ENCODE measurements at places on chromosomes 4 and X.

- DNase-seq, result no peak
Measured at GRCh38 chr4:80454040-80454439, 118.5 kb downstream of the CFAP299 start.

DNA sequence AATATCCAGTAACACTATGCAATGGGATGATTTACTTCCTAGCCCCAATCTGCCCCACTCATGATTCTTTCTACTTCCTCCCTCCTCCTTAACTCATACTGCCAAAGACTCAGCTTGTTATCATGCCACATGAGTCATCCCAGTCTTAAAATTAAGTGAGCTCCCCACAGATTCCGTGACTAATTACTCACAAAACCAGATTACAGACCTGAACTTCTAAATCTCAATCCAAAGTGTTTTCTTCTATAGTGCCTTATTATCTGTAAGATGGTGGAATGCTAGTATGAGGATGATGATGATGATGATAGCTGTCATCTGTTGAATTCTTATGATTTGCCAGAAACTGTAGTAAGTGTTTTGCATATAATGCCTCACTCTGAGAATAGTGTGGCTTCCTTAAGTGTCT lies 27.7 kb upstream of the GPC3 start:
- DNase-seq, result no peak

DNA sequence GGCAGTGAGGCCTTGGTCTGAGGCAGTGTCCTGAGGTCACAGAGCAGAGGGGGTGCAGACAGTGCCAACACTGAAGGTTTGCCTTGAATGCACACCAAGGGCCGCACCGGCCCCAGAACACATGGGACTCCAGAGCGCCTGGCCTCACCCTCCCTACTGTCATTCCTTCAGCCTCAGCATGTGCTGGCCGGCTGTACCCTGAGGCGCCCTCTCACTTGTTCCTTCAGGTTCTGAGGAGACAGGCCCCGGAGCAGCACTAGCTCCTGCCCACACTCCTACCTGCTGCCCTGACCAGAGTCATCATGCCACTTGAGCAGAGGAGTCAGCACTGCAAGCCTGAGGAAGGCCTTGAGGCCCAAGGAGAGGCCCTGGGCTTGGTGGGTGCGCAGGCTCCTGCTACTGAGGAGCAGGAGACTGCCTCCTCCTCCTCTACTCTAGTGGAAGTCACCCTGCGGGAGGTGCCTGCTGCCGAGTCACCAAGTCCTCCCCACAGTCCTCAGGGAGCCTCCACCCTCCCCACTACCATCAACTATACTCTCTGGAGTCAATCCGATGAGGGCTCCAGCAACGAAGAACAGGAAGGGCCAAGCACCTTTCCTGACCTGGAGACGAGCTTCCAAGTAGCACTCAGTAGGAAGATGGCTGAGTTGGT lies 2.4 kb downstream of the MAGEA12 start:
- DNase-seq, result no peak

- no peak for DNase-seq
Measured at GRCh38 chr4:7160951-7161440, 31.3 kb upstream of the SORCS2 start.

DNA sequence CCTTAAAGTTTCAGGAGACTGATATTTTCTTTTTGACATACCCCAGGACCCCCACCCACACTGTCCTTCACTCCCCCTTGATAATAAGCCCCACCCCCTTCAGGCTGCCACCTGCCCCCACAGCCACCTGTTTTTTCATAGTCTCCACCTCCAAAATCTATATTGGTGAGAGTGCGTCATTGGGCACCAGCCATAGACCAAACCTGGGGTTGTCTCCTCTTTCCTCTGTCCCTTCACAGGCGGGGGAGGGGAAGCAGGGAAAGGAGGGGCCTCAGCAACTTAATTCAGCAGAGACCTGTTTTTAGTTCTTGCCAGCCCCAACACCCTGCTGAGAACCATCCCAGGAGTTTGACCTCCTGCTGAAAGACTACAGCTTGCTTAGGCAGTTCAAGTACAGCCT lies 1.1 kb downstream of the ARHGAP36 start:
- no peak for DNase-seq

GRCh38 chr4:145769450-145770037 lies 89.6 kb downstream of the C4orf51 start:
- no peak for DNase-seq

GRCh38 chr4:147388018-147388417 lies 92.9 kb upstream of the EDNRA start:
- DNase-seq, result no peak

- DNase-seq, result no peak
Measured at GRCh38 chr4:53902786-53903185, 161.6 kb downstream of the CHIC2 start.

DNA sequence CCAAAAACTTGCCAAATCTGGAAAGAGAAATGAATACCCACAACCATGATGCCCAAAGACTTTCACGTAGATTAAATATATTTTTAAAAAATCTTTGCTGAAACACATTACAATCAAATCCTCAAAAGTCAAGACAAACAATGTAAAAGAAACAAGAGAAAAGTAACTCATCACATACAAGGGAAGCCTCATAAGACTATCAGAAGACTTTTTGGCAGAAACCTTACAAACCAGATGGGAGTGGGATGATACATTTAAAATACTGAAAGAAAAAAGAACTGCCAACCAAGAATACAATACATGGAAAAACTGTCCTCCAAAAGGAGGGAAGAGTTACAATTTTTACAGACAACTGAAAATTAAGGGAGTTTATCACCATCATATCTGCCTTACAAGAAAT lies 319.0 kb upstream of the INTU start:
- DNase-seq, result no peak

GRCh38 chr4:14848229-14848628 lies 154.1 kb upstream of the CPEB2 start:
- no peak for DNase-seq

DNA sequence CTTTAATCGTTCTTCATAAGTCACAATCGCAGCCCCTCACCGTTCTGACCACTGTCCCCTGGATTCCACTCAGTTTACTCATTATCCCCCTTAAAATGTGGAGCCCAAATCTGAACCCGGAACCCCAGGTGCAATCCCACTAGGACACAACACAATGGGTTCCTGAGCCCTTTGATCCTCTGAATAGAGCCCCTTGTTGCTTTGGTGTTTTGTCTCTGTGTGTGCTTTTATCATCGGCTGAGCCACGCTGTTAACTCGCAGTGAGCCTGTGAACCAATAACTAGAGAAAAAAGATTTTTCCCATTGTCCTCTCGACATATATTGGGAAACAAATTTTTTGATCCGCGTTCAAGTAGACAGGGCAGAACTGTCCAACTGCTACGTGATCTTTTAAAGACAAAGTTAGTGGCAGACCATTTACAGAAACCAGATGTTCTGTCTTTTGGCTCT lies 617 bp upstream of the PDHA1 start:
- no peak for DNase-seq

- no peak for DNase-seq
Measured at GRCh38 chr4:47784222-47784621, 53.6 kb downstream of the CORIN start.

DNA sequence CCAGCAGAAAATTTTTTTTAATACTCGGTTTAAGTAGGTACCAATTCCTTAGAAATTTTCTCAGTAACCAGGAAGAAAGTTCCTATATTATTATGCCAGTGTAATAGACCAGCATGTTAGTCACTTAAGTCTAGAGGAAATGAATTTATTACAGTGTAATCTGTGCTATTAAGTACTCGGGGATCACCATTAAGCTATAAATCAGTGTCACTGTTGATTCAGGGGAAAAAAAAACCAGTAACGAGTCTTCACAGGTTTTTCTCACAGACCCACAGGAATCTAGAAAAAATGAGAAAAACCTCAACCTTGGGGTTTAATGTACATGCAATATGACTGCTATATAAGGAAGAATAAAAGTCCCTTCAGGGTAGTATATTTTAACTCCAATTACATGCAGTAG lies 138.3 kb upstream of the IL1RAPL2 start:
- DNase-seq, result no peak

GRCh38 chr4:30601070-30601865 lies 118.9 kb upstream of the PCDH7 start:
- DNase-seq, result no peak

DNA sequence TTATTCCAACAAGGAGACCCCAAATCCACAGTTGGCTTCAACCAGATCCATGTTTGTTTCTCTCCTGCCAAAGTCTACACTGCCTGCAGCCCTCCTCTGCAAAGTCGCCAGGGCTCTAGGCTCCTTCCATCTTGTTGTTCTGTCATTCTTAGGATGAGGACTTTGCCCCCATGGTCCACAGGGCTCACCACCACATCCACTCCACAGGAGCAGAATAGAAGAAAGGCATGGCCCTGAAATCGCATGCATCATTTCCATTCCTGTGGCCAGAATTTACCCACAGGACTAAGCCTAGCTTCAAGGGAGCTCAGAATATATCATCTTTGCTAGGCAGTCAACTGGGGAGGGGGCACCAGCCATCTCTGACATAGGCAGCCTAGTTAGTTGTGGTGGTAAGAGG lies 254.7 kb downstream of the FBXW7 start:
- no peak for DNase-seq

DNA sequence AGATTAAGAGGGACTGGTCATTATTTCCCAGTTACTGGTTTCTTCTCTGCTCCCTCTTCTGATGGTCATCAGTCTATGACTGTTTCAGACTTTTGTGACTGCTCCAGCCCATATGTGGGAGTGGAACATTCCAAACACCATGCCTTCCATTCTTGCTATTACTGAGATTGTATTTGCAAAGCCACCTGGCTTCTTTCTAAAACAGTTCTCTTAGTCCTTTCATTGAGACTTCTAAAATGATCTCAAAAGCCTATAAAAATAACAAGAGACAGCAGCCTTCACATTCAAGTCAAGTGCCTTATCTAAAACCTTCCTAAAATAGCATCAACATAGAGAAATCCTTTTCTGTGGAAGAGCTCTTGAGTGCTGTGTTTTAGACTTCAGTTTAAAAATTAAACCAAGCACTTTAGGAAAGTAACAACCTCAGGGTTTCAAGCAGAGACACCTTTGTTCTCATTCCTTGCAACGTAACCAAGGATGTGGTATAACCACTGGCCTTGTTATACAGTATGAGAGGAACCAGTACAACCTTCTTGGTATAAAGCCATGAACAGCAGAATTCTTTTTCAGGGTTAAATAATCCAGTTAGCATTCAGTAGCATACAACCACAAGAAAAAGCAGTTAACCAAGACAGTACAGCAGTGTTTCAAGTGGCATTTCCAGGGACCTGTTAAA lies 97.1 kb downstream of the NFKB1 start:
- no peak for DNase-seq

GRCh38 chr4:48937033-48937432 lies 30.5 kb upstream of the OCIAD2 start:
- DNase-seq, result no peak

- DNase-seq, result no peak
Measured at GRCh38 chr4:187618701-187619281, 376.8 kb upstream of the ZFP42 start.

DNA sequence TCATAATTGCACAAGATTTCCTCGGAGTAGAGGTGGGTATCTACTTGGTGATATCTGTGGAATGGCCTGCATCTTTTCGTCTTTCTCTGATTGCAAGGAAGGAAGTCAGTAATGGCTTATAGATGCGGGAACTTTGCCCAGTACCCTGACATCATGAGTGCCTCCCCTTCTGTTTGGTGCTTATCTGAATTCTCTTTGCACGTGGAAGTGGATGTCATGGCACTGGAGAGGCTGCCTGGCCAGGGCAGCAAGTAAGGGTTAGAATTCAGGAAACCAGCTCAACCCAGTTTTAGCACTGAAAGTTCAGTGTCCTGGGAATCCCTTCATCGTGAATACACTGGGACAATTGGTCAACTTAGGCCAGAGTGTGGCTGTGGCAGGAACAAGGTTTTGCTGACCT lies 83.5 kb upstream of the RAPGEF2 start:
- DNase-seq, result no peak

DNA sequence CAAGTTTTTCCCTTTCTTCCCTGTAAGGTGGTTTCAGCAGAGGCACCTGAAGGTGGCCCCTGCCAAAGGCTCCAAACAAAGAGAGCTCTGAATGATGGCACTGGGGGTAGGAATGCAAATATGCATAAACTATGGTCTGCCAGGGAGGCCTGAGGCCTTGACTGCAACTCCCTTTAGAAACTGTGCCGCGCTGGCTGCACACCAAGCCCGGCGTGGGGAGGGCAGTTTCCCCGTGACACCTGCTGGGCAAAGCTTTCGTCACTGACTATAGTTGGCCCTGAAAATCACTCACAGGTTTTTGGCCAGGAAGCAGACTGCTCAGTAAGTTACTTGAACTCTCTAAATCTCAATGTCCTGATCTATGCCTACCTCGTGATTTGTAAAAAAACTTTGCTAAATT lies 97.8 kb upstream of the ATOH1 start:
- DNase-seq, result no peak

- DNase-seq, result no peak
Measured at GRCh38 chr4:22363787-22364186, 152.1 kb downstream of the ADGRA3 start.

GRCh38 chrX:39716802-39717540 lies 380.8 kb downstream of the BCOR start:
- no peak for DNase-seq

GRCh38 chrX:67207912-67208311 lies 335.9 kb upstream of the AR start:
- DNase-seq, result no peak

DNA sequence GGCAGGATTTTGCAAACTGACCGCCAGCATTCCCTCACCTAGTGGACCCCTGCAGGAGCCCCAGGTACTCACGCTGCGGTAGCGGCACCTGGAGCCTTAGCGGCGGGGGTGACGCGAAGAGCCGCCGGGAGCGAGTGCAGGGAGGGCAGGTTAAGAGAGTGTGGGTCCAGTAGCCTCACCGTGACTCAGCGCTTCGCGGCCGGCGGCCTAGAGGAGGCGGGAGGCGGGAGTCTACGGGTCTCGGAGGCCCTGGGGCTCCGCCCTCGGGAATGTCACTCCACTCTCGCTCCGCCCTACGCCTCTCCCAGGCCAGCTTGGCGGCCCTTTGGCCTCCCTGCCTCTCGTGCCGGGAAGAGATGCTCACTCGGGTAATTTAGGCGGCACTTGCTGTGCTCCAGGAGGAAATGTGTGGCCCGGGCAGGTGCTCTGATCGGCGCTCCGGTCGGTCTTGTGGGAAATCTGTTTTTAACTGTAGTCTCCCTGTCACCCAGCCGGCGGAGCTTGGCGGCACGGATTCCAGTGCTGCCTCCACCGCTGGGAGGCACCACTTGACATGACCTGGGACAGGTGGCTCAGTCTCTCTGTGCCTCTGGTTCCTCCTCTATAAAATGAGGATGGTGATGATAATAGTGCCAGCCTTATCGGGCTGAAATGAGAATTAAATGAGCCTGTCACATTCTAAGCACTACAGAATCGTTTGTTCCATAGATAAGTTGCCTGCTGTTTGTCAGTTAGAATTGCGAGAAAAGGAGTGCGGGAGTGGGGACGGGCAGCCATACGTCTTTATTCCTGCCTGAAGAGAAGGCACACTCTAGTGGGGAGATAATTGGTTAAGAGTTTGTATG lies at the start of gene PIR:
Gene PIR (minus strand): TSS at position 216 of the 845 bp plus-strand sequence. CDS start 2,076 bp downstream, outside the sequence.
- DNase-seq, result peak; percentile 57

GRCh38 chr4:7747062-7747385 lies 192.6 kb downstream of the AFAP1 start:
- DNase-seq, result no peak
